Activated CD4-positive, alpha-beta T cell treated with anti-CD3 and anti-CD28 coated beads for 4 hours (primary cell): ENCODE measurements at places on chromosomes 3 and 15.

DNA sequence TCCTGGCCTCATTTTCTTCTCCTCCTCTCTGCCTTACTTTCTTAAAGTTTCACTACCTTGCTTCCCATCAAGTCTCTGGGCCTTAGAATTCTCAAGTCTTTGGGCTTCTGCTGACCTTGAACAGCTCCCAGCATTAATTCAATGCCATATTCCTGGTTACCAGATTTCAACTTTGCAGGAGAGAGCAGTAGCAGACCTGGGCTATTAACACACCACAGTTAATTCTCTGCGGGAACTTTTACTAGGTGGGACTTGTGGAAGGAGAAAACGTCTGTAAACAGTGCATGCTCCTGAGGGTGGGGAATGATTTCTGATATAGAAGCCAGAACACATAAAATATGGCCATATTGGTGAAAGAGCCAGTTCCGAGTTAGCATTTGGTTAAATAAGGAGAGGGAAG lies 214.6 kb downstream of the MEIS2 start:
- no peak for DNase-seq

DNA sequence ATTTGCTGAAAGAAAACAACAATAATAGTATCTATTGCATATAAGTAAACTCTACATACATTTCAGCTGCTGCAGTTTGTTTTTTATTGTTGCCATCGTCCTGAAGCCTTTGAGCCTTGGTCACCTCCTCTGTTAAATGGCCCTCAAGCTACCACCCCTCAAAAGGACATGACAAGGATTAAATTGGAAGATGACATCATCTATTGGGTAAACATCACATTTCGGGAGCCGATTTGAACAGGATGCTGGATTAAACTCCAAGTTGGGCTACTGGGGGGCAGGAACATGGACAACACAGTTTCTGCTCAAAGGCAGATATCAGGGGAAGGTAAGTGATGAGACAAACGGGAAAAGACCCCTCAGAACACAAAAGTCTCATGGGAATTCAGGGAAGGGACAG lies 92.3 kb upstream of the ATP2B2 start:
- DNase-seq = no peak

GRCh38 chr15:72472992-72473610 lies 1.0 kb upstream of the ARIH1 start:
- no peak for DNase-seq

GRCh38 chr15:68790242-68790575 lies 30.5 kb downstream of the ANP32A start:
- no peak for DNase-seq

DNA sequence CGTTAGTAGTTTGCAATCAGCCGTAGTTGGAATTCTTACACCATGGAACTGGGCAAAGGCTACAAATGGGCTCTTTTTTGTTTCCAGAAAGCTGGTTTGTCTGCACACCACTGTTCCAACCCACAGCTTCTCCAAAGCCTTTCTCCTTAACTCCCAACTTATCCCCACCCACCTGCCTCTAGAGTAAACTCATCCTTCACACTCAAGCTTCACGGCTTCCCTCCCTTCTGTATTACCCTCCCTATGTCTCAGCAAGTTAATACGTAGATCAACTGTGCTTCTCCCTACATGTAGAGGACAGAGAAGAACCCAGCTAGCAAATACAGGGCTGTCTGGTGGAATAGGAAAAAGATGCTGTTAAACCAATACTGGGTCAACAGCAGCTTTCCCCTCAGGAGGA lies 363.0 kb upstream of the IL12A start:
- DNase-seq = no peak

DNA sequence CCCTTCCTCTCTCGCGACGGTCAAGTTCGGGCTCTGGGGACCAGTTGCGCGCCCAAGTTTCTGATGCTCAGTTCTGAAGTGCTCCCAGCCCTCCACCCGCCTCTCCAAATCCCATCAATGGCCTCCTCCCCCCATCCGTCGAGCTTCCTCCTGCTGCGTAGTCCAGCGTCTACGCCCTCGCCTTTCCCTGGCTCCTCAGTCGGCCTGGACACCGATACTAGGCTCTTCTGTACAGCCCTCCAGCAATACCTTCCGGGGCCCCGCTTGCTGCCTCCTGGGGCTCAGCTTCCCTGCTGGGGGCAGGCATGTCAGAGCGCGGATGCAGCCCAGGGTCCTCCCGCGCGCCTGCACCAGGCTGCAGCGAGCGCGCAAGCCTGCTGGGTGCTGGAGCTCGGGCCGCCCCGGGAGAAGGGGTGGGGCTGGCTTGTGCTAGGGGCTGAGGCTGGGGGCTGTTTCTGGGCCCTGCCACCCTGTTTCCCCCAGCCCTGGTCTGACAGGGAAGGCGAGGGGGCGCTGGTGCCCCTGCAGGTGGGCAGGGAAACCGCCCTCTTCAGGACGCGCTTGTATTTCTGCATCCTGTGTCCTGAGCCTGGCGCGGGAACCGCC lies 353.3 kb upstream of the SUCLG2 start:
- peak; percentile 13 for DNase-seq

- DNase-seq = no peak
Measured at GRCh38 chr3:30890907-30891306, 3.6 kb downstream of the GADL1 start.

- no peak for DNase-seq
Measured at GRCh38 chr3:176159796-176160195, 1037.5 kb downstream of the TBL1XR1 start.

DNA sequence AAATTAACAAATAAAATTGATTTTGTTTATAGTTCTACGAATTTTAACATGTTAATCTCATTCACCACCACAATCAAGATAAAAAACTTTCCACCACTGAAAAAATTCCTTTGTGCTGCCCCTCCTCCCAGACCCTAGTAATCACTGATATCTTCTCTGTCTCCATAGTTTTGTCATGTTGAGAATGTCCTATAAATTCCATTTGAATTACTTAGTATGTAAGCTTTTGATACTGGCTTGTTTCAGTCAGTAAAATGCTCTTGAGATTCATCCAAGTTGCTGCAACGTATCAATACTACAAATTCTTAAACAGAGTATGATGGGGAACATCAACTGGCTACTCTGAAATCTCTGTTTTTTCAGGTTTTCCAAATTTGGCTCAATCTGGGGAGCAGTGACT lies 129.6 kb downstream of the CTNNB1 start:
- no peak for DNase-seq

DNA sequence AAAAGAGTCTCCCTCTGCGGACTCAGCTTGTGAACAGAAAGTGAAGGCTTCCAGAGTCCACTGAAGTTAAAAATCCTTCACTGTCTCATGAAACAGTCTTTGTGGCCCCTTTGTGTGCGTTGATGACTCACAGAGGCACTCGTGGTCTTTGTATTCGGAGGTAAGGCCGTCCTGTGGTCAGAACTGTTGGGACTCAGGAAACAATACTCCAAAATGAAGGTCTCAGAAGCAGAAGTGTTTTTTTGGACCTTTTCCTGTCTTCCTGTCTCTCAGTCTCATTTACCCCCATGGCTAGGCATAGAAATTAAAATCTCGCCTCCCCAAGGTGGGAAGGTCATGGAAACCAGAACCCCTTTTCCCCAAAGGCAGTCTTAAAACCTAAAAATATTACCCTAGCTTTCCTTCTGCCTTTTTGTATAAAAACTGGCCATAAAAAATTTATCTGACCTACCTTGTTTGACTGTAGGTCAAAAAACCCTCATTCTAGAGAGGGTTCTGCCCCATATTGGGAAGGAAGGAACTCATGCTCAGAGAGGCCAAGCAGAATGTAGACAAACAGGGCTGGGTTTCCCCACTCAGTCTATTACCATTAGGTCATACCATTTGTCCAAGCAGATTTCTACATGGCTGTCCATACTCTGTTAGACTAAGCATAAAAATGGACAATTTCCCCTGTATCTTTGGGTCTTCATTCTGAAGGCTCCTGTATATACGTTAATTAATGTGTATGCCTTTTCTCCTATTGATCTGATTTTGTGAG lies 19.1 kb upstream of the EPB42 start:
- DNase-seq = no peak

DNA sequence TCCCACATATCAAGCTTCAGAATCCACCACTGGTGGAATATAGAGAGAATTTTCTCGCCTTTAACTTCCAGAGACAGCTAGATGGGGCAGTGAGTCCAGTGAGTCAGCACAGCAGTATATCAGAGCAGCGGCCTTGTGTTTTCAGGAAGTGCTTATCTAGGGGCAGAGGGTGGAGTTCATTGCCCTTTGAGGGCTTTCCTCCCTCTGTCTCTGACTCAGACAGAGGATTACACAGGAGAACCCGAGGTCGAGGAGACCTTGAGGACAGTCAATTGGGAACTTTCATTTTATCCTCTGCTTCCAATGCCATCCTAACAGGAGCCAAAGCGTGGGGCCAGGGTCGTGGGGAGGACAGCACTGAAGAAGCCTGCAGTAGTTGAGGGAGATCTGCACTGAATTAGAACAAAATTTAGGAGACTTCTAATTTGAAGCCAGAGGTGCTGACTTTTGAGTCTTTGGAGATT lies 109.6 kb upstream of the UMPS start:
- DNase-seq = peak; percentile 34

GRCh38 chr3:31105438-31106077 lies 211.1 kb upstream of the GADL1 start:
- DNase-seq = no peak

GRCh38 chr3:58704745-58705144 lies 38.2 kb upstream of the FAM3D start:
- no peak for DNase-seq

DNA sequence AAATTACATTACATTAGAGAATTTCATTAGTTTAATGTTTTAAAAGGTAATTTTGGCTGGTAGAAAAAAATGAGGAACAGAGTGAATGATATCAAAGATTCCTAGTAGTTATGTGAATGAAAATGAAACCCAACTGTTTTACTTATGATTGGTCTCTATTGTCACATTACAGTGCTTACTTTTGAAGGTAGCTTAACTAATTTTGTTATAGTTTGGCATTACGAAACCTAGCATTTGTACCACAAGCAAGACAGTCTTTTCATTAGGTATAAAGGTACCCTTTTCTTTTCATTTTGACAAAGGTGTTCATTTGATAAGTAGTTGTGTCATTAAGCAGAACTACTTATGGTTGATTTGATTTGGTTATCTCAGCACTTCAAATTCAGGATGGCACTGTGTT lies 6.9 kb downstream of the SELENOT start:
- no peak for DNase-seq

DNA sequence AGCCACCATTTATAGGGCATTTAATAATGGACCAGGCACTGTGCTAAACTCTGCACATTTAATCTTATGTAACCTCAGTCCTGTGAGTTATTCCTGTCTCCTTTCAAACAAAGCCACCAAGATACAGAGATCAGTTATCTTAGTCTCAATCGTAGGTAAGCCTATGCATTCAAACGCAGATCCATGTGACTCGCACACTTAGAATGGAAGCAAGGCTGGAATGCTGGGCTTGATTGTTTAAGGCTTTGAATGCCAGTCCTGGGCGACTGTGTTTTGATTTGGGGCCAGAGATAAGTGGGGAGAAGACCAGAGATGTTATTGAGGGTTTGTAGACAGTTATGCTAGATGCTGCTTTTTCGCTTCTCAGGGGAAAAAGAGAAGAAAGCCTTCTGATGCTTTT lies 22.2 kb downstream of the MED12L start:
- no peak for DNase-seq

- no peak for DNase-seq
Measured at GRCh38 chr3:99960941-99961340, 143.3 kb downstream of the CMSS1 start.

GRCh38 chr15:62068810-62069167 lies 2.0 kb downstream of the C2CD4A start:
- DNase-seq = no peak

GRCh38 chr3:45227946-45228345 lies 1.9 kb upstream of the TMEM158 start:
- DNase-seq = no peak

DNA sequence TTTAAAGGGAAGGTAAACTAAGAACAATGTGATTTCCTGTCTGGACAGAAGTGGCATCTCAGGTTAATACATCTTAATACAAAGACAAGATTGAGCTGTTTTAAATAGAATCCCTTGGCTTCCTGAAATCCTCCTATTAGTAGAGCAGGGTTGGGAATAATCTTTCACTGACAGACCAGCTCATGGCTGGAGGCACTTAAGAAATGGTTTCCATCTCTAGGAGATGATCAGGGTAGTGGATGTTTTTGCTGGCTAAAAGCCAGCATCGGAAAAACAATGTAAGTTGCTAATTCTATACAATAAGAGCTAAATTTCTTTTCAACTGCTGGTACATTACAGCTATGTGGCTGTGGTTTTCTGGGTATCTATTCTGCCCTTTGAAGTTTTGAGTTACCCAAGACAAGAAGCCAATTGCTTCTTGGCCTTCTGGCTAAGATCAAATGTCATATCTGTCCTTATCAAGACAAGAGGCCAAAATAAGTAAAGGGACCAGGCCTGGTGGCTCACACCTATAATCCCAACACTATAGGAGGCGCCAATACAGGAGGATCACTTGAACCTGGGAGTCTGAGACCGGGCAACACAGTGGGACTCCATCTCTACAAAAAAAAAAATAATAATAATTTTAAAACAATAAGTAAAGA lies 49.6 kb downstream of the SHQ1 start:
- no peak for DNase-seq

GRCh38 chr3:72810659-72811434 lies 37.4 kb downstream of the SHQ1 start:
- no peak for DNase-seq

DNA sequence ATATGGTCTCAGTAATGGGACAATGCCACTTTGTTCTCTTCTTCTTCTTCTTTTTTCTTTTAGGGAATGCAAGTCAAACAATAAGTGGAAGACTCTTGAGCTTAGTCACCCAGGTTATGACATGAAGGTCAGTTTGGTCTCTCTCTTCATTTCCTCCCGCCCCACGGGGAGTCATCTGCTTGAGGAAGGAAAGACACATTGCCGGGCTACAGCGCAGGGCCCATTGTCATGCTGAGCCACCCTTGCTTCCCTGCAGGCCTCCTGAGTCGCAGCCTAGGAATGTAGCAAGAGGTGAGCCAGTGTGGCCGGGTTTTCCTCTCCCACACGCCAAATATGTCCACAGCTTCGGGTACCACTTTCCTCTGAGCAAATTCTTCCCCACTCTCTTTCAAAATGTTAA lies 47.6 kb downstream of the RAP2B start:
- no peak for DNase-seq

DNA sequence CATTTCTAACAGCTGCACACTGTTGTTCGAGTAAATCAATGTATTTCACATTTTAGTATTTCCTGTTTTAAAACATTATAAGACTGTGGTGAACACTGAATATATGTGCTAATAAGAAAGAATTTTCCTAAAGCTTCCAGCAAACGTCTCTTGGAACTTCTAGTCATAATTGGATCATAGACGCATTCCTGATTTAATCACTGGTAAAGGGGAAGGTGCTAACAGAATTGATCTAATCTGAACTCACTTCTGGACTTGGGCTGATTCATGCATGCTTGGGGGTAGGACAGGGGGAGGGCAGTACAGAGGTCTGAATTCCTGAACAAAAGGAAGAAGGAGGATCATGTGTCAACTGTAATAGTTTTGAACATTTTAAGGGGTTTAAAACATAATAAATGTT lies 7.3 kb upstream of the LEKR1 start:
- DNase-seq = no peak
